ENCODE measurements at places on chromosomes 5 and 9.

DNA sequence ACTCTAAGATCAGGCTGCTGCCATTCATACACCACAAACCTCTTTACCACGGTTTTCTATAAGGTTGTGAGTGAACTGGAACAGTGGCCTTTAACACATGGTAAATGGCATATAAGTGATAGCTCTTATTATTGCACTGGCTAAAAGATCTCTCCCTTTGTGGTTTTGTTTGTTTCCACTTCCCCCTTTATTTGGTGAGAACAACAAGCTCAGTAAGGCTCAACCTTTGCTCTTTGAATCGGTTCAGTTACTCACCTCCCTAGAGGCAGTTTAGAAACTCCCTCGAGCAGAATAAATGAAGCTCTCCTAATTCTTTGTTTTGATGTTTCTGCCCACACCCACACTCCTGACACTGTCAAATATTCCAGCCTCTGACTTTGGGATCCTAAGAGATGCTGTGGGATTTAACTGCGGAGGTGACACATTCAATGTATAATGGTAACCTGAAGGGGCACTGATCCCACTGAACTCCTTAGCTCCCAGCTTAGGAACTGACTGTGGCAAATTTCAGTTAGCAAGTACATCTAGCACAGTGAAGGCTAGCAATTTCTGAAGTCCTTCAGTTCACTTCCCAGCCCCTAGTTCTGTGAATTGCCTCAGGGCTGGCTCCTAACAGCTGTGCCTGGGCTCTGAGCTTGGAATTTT, 22.5 kb upstream of the RAD23B start:
- DNase-seq = no peak

DNA sequence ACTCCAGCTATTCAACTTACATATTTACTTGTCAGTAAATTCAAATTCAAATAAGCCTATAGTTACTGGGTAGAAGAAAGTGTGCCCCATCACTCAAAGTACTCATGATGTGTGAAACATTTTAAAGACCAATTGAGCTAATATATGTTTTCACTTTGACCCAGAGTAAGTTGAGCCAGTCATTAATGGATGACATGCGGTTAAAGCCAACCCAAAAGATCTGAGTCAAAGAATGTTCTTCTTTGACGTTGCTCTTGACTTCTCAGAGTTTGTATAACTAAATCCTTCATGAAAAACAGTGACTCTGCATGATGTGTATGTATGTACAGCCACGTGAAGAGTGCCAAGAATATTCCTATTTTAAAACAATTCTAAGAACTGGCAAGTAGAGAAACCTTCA, 237.4 kb downstream of the NR2F1-AS1 start:
- DNase-seq = no peak

DNA sequence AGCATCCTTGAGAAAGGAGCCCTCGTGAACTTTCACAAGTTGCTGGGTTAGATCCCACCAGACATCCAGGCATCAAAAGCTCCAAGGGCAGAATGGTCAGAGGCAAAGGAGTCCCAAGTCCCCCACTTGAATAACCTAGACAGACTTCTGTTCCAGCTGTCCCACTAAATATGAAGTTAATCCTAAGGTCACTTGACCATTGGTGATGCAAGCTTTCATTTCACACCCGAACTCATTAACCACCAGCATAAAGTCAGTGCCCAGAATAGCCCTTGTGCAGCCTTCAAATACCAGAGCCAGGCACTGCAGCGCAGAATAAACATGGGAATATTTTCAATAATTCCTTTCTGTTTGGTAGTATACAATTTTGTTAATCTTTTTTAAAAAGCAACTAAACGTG, 28.9 kb downstream of the OXCT1 start:
- DNase-seq = no peak

- DNase-seq = no peak
These were observed 946.0 kb downstream of the NR2F1-AS1 start for GRCh38 chr5:92635001-92635461.

GRCh38 chr5:171619196-171619595, 166.4 kb upstream of the SMIM23 start:
- no peak for DNase-seq

GRCh38 chr5:134957920-134958608, 9.6 kb upstream of the CATSPER3 start:
- no peak for DNase-seq

- DNase-seq = no peak
These were observed 4.7 kb downstream of the ADGRD2 start for GRCh38 chr9:124454791-124455443.

- no peak for DNase-seq
These were observed 4.7 kb downstream of the PLIN2 start for GRCh38 chr9:19122490-19123042.

DNA sequence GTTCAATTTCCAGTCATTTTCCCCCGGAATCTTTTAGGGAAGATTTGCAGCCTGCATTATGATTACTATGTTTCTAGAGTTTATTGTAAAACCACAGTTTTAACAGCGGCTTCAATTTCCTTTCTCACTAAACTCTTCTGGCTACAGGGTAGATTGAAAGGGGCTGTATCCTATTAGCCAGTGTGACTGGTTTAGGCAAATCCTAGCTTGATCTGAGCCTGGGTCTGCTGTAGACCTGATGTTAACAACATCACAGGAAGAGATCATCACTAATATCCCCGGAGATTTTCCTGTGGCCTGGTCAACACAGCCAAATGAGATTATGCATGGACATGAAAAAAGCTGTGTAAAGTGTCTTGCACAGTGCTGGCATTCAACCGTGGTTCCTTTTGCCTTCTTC, 33.4 kb downstream of the STOM start:
- DNase-seq = no peak

- DNase-seq = peak; percentile 42
These were observed 6.1 kb downstream of the ST6GALNAC4 start for GRCh38 chr9:127910613-127911205.

GRCh38 chr5:7927466-7928375, 58.8 kb downstream of the MTRR start:
- DNase-seq = no peak

DNA sequence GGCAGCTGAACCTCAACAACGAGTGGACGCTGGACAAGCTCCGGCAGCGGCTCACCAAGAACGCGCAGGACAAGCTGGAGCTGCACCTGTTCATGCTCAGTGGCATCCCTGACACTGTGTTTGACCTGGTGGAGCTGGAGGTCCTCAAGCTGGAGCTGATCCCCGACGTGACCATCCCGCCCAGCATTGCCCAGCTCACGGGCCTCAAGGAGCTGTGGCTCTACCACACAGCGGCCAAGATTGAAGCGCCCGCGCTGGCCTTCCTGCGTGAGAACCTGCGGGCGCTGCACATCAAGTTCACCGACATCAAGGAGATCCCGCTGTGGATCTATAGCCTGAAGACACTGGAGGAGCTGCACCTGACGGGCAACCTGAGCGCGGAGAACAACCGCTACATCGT, 12.4 kb upstream of the PHYHD1 start:
- peak; percentile 14 for DNase-seq

DNA sequence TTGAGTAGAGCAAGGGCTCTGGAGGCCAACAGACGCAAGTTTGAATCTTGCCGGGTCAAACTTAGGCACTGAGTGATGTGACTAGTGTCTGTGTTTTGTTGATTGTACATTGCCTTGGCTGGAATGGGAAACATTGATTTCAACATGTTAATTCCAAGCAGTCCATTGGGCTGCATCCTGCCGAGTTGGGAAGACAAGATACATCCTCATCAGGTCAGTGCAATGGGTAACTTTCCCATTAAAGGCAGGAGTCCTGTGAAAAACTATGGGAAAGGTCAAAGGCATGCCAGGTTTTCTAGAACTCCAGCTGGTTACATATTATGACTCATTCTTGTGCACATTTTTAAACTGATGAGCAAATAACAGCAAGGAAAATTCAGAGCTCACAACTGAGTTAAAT, 126.5 kb upstream of the ABCA1 start:
- no peak for DNase-seq

GRCh38 chr5:127652952-127653611, 4.2 kb downstream of the CTXN3 start:
- no peak for DNase-seq

- DNase-seq = no peak
These were observed 148.8 kb upstream of the SGCD start for GRCh38 chr5:156178117-156178516.

DNA sequence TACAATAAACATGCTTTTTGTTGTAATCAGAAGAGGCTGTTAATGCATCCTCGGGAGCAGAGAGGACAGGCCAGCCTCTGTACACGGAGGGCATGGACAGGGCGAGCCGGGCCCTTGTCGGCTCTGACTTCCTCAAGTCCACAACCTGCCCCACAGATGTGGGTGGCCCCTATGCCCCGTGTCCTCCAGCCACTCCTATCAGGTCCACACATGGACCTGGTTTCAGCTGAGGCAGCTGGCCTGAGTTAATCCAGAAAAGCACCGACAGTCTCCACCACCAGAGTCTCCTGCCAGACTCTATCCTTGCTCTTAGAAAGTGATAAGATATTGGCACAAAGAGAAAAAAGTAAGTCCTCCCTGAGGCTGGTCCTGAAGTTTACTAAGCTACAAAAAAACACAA, 52.4 kb upstream of the PHYKPL start:
- no peak for DNase-seq

DNA sequence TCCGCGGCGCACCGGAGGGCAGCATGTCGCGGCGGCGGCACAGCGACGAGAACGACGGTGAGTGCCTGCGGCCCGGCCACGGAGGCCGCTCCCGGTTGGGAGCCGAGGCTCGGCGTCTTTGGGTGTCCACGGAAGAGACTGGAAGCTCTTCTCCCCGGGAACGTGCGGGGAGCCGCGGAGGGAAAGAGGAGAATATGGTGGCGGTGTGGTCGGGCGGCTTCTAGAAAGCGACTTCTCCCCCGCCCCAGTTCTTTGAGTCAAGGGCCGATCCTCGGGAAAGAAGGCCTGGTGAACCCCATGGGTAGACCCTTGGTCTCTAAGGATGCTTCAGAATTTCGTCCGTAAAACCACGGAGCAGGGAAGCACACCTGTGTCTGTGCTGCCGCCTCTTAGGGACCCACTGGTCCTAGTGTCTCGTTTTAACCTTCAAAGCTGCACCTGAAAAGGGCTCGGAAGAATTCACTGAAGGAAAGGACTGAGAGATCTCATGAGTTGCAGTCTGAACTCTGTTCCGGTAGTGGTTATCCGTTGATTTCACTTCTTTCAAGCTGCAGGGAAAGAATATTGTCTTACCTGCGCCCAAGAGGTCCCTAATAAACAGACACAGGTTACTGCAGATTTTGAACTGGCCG, 354 bp downstream of the NCBP1 start:
- no peak for DNase-seq

Measured in left hindlimb (tissue), 1 donor.